NCI-H748 treated with DMSO at 0.1 percent for 48 hours (cell line): ENCODE measurements at places on chromosomes 3 and 15.

- no peak for DNase-seq
These were observed 19.8 kb downstream of the UBA5 start for GRCh38 chr3:132679911-132680310.

DNA sequence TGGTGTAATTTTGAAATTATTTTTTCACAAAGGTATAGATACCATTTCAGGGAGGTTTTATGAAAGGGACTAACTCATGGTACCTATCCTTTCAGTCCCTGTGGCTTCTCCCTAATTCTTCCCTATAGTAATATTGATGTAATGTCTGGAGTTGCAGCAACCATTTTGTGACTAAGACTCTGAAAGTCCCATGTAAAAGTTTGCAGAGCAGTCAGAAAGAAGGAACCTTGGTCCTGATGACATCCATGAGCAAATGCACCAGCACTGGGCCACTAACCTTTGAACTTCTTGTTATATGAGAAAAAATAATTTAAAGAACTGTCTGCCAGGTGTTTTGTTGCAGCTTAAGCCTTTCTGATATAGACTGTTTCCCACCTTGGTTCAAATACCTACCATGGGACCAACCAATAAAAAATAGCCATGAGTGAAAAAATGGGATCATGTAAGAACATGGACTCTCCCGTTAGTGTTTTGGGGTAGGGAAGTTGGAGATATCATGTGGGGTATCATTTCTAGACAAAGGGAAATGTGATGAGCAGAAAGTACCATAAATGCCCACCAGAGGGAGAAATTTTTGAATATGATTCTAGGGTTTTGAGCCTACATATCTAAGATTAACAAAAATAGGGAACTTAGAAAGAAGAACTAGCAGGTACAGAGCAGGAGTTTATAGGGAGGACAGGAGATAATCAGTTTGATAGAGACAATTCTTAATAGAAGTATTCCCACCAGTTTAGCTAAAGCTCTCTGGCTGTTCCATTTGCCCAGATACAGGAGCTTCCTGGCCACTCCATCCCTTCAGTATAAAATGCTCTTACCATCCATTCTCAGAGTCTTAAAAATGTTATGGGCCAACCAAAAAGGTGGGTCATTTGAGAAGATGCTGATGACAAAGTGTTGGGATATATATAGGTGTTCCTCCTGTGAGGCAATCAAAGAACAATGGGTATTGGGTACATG lies 3.4 kb upstream of the CPOX start:
- no peak for DNase-seq

DNA sequence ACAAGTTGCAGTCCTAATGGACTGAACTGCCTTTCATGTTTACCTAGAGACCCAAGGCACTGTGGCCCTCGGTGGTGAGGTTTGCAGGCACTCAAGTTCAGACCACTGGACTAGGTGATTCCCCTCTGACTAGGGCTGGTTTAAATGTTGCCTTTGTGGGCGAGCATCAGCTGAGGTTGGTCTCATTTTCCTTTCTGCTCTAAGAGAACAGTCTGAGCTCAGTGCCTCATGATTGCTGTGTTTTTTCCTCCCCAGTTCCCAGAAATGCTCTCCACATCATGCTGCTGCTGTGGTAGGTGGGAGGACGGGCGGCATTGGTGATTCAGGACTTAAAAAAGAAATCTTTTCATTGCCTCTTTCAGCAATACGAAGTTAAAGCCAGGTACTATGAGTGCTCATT lies 237.2 kb downstream of the MBNL1 start:
- DNase-seq, result no peak

DNA sequence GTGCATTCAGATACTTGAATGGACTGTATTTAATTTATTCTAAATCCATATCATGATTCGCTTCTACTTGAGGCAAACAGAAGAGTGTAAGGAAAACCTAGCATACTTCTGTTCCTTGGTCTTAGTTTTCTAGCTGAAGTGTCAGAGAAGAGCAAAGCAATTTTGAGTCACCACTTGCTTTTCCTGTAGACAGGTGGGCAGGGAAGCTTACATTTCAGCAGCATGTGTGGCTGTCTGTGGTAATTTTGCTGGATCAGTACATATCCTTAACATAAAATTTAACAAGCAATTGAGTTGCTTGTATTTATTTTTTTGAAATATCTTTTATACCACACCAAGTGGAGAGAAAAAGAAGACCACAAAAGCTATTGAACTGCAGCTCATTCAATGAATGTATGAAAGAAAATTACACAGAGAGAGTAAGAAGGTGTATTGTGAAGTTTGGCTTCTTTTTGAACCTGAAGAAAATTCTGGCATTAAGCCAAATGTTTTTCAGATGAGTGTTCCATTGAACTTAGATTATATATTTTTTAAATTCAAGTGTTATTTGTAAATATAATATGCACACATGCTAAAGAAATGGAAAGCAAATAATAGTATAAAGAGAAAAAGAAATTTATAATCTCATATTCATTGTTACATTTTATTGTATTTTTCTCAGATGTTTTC lies 747.6 kb downstream of the NAALADL2 start:
- DNase-seq, result peak; percentile 48

DNA sequence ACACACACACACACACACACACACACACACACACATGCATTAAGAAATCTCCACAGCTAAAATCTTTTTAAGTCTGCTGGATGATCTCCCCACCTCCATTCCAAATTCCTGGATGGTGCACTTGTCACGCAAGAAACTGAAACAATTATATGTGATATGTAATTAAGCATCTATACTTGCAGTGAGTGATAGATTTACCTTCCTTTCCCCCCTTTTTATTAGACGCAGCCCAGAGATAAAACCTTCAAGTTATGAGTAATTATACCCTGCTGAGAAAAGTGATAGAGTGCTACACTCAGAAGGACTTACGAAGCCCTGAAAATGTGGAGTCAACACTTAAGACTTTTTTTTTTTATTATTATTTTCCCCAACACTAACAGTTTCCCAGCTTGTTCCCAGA lies 255.2 kb downstream of the LSAMP start:
- no peak for DNase-seq

DNA sequence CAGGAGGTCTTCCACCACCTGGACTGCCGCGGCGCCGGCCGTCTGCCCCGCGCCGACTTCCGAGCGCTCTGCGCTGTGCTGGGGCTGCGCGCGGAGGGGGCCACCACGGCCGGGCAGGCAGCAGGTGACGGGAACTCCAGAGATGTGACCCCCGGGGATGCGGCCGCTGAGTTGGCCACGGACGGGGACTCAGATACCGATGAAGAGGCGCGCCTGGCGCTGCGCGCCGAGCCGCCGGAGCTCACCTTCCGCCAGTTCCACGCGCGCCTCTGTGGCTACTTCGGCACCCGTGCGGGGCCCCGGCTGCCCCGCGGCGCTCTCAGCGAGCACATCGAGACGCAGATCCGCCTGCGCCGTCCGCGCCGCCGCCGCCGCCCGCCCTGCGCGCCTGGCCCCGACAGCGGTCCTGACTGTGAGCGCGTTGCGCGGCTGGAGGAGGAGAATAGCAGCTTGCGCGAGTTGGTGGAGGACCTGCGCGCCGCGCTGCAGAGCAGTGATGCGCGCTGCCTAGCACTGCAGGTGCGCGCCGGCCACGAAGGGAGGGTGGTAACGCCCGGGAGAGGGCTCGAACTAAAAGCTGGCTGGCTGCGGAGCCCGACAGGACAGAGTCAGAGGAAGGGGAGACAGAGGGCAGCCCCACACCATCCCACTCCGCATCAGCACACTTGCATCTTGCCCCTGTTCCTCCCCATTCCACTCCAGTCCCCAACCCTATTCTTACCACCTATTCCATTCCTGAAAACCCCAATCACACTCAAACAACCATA lies 885 bp downstream of the EFCC1 start:
- DNase-seq, result no peak

DNA sequence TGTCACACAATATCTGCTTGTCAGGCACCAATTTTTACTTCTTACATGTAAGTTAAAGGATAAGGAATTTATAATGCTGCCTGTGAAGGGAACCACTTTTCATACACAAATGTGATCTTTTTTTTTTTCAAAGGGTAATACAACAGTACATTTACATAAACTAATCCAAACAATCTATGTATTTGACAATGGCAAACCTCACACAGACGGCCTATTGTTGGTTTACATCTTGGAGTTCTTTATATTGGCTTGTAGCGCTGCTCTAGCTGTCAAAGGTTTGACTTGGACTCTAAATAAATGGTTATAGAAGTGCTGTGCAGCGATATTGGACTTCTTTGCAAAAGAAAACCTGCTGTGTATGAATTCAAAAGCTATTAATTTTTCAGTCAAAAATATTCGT lies 598.0 kb downstream of the FOXP1 start:
- DNase-seq, result no peak

GRCh38 chr3:70992131-70992530 lies 591.4 kb downstream of the FOXP1 start:
- no peak for DNase-seq

DNA sequence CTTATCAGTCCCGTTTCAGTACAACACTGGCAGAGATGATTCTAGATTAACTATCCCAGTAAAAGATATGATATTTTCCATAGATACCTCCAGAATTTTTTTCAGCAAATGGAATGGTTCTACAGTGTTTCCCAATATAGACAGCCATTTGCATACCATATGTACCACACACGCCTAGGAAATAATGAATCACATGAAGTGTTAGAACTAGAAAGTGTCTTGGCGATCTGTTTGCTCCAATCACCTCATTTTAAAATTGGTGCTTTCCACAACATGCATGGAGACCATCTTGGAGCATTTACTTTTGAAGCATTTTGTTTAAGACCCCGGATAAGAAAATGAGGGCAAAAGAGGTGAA lies 2.0 kb downstream of the C2CD4A start:
- no peak for DNase-seq

GRCh38 chr15:62472616-62473299 lies 307.7 kb upstream of the C2CD4B start:
- DNase-seq, result no peak

DNA sequence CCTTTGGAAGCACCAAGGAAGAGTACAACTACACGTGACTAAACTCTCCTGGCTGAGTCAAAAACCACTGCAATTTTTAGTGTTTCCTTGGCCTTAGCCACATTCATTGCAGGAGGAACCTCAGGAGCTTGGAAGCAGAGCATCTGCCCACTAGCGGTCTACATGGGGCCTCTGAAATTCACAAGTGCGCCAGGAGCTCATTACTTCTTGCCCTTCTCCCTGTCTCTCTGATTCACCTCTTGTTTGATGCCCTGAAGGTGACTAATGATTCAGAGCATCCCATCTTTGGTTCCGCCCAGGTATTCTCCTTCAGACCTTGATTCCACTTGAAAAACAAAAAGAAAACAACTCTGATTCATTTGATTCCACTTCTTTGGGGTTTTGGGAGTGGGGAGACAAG lies 201.1 kb upstream of the LPP start:
- DNase-seq, result no peak

DNA sequence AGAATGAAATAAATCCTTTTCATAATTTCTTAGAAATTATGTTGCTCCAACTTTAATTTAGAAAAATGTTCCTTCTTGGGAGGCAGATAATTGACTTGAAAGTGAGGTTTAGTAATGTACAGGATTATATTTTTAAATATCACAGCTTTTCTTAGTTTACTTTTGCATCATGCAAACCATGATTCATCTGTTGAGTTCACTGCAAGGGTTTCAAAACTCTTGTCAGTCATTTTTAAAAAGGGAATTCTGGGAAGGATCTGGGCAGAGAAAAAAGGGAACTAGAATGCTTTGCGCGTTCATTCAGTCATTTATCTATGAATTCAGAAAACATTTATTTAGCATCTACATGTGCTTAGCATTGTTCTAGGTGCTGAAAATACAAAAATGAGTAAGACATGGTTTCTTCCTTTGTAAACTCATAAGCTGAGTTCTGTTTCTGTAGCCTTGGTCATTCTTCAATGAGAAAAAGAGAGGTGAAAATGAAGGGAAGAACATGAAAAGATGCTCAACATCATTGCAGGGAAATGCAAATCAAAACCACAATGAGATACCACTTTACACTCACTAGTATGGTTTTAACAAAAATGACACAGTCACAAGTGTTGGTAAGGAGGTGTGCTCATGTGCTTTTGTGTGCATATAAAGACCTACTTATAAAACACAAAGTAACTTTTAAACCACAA lies 209.1 kb downstream of the NR1D2 start:
- no peak for DNase-seq

DNA sequence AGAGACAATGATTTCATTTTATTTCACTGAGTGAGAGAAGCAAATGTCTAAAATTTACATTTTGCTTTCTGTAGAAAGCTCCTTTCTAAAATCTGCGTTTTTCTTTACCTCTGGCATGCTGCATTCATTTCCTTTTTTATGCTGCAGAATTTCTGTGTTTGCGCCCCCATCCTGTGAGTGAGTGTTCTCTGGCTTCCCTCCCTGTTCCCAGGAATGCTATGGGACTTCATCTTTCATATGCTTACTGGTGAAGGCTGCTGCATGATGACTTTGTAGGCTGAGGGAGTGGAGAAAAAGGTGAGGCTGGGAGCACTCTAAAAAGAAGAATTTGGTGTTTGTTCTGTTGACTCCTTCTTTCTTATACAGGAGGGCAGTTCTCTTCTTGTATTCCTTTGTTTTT lies 7.7 kb upstream of the TMC3 start:
- DNase-seq, result no peak

- DNase-seq, result no peak
These were observed 18.5 kb downstream of the PAQR9 start for GRCh38 chr3:142945023-142945422.

DNA sequence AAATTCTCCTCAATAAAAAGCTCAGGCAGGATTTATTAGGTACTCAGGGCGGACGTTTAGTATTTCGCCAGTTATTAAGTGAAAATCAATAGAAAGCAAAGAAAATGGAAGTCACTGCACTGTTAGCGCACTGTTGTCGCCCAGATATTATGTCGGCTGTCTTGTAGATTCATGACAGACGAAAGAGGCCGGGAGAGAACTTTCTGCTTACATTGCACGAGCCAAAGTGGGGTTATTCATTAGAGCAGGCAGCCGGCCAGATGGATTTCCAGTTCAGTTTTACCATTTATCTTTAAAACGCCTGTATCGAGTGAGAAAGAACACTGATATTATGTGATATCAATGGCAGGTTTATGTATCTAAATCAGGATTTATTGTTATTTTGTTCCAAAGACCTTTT lies 866.0 kb upstream of the NR2F2 start:
- no peak for DNase-seq

GRCh38 chr3:49414753-49415152 lies 2.5 kb downstream of the TCTA start:
- no peak for DNase-seq

GRCh38 chr3:148026009-148026588 lies 616.9 kb downstream of the ZIC1 start:
- no peak for DNase-seq

DNA sequence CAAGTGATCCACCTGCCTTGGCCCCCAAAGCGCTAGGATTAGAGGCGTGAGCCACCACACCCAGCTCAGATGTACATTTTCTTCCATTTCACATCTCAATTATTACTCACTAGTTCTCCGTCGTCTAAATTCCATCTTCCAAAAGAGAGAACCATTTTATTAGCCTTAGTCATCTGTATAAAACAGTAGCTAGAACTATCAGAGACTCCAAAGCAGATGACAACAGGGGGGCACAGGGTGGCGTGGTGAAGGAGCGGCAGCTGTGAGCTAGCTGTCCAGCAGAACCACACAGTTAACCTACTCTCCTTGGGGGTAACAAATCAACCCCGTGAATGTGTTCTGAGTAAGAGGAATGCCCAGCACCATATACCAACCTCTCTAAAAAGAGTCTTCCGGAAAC lies 7.1 kb downstream of the SLC25A20 start:
- no peak for DNase-seq

GRCh38 chr3:114659109-114660061 lies 365.6 kb downstream of the TIGIT start:
- no peak for DNase-seq

- no peak for DNase-seq
These were observed 63.7 kb downstream of the CORO2B start for GRCh38 chr15:68642491-68642845.

GRCh38 chr15:95958382-95958781 lies 372.1 kb upstream of the NR2F2 start:
- no peak for DNase-seq
